ENCODE measurements at places on chromosomes 2 and 18.

- DNase-seq: no peak
Measured at GRCh38 chr18:9712611-9713010, 4.5 kb downstream of the RAB31 start.

DNA sequence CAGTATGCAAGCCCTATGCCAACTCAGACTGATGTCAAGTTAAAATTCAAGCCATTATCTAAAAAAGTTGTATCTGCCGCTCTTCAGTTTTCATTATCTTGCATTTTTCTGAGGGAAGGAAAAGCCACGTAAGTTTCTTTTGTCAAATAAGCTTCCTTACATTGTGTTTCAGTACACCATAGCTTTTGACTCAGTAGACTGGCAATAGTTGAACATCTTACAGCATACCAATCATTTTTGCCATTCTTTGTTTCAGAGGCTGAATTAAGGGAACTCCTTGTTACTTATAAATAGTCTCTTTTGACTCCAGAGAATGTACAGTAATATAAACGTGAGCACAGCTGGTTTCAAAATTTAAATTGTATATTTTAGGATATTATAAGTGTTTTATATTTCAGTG is 120.6 kb downstream of the EHBP1 start:
- no peak for DNase-seq

- no peak for DNase-seq
Measured at GRCh38 chr2:36616947-36617346, 19.0 kb upstream of the FEZ2 start.

- DNase-seq: no peak
Measured at GRCh38 chr2:140027320-140027719, 1247.1 kb upstream of the NXPH2 start.

- no peak for DNase-seq
Measured at GRCh38 chr2:49033394-49034185, 120.7 kb downstream of the FSHR start.

GRCh38 chr2:136206613-136207012 is 88.7 kb upstream of the CXCR4 start:
- no peak for DNase-seq

DNA sequence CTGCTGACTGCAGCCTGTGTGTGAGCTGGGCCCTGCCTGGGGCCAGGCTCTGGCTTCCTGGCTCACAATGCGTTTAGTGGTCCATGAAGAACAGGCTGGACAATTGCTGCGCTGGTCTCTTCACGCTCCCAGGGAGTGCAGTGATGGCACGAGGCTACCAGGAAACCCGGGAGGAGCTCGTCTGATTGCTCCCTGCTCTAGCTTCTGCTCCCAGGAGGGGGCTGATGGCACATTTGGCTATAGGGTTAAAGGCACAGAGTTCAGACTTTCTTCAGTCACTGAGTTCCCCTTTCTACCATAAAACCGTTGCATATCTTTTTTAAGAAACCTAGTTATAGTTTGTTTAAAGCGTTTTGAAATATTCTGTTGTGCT is 60.1 kb downstream of the KCNF1 start:
- DNase-seq: no peak

GRCh38 chr18:49026501-49027373 is 76.0 kb upstream of the SMAD7 start:
- DNase-seq: no peak

DNA sequence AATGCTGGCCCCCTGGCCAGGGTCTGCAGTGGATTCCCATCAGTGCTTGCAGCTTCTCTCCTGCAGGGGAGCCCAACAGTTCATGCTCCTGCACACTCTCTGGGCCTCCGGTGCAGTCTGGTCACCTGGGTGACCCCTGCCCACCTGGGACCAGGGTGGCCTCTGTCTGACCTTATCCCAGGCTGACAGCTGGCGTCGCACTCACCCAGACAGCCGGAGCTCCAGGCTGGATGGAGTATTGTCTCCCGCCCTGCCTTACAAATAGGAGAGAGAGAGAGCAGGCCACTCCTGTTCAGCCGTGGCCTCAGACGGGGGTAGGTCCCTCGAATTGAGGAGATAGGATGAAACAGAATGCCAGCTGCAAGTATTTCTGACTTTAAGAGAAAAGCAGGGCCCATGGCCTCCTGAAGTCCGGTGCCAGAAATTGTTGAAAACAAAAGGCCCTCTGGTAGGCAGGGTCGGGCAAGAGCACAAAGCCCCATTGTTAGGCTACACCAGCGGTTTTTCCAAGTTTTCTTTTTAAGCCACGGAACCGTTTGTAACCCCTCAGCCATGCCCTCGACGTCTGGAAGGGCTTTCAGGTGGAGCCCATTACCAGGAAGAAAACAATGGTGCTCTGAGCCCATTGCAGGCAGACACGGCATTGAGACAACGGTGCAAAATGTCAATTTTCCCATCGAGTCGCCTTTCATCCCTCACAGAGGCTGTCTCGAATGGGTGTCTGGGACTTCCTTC is 258.4 kb downstream of the BCL11A start:
- no peak for DNase-seq

GRCh38 chr2:219476652-219477151 is 22.0 kb upstream of the GMPPA start:
- no peak for DNase-seq

DNA sequence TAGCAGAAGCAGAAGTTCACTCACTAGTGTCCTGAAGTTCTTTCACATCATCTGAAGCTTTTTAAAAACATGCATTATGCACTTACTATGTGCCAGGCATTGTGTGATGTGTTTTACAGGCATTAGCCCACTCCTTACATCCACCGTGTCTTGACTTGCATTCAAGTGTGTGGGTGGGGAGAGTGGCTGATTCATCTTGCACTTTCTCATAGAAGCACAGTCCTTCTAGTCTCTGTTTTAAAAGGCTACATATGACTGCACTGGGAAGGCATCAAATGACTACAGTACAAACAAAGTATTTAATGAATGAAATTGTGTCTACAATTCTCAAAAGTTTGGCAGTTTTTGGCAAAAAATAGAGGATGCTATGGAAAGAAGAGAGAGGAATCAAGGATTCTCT is 21.6 kb upstream of the DSC3 start:
- DNase-seq: no peak
